ENCODE measurements at places on chromosomes 2 and 18.

DNA sequence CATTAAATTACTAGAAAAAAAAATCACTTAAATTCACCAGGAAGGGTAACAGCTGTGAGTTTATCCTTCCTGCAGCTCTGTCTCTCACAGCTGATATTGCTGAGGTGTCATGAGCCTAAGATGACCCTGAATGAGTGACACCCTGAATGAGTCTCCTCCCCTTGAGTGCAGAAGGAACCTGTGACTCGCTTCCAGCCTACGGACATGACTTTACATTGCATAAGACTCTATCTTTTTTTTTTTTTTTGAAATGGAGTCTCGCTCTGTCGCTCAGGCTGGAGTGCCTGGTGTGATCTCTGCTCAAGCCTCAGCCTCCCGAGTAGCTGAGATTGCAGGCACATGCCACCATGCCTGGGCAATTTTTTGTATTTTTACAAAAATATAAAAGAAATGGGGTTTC is 14.1 kb downstream of the MRO start:
- DNase-seq, result no peak

GRCh38 chr18:75009878-75010277 is 199.1 kb downstream of the PTGR3 start:
- no peak for DNase-seq

DNA sequence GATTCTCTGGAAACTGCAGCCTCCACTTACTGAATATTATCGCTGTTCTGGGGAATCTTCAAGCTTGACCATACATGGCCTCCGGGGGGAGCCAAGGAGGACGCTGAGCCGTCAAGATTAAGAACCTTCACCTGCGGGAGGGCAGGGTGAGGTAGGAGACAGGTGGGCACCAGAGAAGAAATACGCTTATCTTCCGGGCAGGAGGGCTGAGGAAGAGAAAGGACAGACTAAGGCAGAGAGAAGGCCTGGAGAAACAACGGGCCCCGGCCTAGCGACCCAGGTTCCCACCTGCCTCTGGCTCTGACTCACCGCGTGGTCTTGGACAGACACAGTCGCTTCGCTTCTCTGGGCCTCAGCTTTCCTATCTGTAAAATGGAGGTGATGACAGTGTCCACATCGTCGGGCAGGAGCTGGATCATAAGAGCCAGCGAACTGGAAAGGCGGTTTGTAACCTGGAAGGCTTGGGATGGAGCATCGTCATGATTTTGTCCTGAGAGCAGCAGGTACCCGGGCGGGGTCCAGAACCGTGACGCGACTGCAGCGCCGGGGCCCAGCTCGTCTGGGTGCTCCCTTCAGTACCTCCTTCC is 659 bp downstream of the ZNF142 start:
- DNase-seq, result no peak

DNA sequence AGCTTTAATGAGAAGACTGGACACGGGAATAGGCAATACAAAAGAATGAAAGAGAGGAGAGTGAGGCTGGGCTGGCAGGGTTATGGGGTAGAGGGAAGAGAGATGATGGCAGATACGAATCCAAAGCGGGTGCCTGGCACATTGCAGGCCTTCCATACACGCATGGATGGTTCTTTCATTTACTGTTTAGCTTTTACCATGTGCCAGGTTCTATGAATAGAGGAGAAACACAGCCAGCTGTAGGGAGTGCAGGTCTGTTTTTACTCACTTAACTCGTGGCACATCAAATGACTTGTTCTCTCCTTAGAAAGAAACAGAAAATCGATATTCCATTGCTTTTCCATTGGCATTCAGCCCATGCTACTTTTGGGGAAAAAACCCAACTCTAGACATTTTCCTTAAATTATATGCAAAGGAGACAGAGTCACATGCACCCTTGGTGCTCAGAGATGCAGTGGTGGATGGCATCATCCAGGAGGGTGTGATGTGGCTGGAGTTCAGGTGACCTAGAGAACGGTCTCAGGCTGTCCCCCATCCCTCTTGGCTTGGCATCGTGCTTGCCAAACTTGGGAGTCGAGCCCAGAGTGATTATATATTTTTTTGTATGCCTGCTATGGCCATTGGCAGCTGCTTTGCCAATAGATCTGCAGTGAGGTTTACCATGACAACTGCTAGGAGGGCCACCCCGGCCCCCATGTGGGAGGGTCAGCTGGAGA is 6.2 kb downstream of the LTBP1 start:
- no peak for DNase-seq

- DNase-seq, result no peak
Observed at GRCh38 chr2:238140721-238141540, 2.5 kb downstream of the KLHL30 start.

- DNase-seq, result no peak
Observed at GRCh38 chr2:120227111-120227991, 4.2 kb upstream of the TMEM185B start.

DNA sequence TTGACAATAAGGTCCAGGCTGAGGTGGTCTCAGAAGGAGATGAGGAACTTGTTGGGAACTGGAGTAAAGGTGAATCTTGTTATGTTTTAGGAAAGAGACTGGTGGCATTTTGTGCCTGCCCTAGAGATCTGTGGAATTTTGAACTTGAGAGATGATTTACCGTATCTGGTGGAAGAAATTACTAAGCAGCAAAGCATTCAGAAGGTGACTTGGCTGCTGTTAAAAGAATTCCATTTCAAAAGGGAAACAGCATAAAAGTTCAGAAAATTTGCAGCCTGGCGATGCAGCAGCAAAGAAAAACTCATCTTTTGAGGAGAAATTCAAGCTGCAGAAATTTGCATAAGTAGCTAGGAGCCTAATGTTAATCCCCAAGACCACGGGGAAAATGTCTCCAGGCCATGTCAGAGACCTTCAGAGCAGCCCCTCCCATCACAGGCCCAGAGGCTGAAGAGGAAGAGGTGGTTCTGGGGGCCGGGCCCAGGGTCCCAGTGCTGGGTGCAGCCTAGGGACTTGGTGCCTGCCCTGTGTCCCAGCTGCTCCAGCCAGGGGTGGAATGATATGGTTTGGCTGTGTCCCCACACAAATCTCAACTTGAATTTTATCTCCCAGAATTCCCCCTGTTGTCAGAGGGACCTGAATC is 73.5 kb downstream of the FIGN start:
- DNase-seq, result no peak

- DNase-seq, result peak; percentile 90
Observed at GRCh38 chr2:196987649-196988364, 61.3 kb upstream of the PGAP1 start.

DNA sequence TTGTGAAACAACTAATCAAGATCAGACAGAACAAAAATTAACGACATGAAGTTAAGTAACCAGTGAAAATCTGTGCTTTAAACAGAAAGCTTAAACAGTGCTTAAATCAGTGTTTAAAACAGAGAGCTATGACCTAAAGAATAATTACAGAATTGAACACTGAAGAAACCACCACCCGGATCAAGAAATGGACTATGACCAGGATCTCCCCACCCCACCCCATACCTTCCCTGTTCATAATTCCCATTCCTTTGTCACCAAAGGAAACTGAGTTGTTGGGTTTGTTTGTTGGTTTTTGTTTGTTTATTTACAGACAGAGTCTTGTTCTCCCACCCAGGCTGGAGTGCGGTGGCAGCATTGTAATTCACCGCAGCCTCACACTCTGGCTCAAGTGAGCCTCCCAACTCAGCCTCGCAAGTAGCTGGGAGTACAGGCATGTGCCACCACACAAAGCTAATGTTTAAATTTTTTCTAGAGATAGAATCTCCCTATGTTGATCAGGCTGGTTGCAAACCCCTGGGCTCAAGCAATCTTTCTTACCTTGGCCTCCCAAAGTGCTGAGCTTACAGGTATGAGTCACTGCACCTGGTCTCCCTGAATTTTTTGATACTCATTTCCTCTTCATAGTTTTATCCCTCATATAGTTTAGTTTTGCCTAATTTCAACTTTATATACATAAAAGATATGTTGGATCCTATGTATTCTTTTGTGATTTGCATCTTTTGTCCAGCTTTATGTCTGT is 8.2 kb upstream of the ALPG start:
- DNase-seq, result no peak

- no peak for DNase-seq
Observed at GRCh38 chr18:42925036-42925435, 190.4 kb downstream of the RIT2 start.

GRCh38 chr2:39743269-39743776 is 35.7 kb downstream of the THUMPD2 start:
- no peak for DNase-seq

DNA sequence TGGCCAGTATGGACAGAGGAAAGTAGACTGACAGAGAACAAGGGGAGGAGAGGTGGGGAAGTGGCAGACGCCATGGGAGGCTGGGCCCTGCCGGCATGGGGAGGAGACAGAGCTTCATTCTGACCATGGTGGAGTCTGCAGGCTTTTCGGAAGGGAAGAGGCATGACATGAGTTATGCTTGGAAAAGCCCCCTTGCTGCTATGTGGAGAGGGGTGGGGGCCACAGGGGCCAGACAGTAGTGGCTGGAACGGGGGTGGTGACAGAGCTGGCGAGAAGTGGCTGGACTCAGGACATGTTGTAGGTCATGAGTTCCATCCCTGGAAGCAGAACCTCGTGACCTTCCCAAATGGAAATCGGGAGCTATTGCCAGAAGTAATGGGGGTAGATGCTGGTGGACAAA is 66.7 kb upstream of the DAPL1 start:
- DNase-seq, result no peak

DNA sequence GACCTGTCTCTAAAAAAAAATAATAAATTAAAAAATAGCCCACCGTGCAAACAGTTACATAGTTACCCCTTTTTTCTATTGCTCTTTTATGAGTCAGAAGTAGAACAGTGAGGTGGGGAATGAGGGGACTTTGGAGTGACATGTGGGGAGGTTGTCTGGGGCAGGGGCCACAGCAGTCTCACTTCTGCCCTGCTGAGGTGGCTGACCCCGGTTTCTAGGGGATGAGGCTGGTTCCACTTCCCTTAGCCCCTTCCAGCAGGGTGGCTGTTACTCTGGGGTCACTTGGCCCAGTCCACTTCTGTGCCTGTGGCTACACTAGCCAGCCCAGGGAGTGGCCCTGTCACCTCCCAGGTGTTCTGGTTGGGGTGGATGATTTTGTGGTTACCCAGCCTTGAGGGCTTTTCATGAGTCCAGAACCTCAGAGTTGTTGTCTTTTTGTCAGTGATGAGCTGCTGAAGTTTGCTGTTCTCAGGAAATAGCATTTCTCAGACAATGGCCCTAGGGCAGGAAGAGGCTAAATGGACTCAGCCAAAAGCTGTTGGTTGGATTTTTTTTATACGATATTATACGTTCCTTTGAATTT is 28.0 kb upstream of the SCLY start:
- DNase-seq, result no peak

- DNase-seq, result peak; percentile 23
Observed at GRCh38 chr2:170455617-170456426, 259.3 kb upstream of the SP5 start.
